ENCODE measurements at places on chromosomes 6 and 20.

GRCh38 chr20:57174737-57175136 is 91.7 kb downstream of the BMP7 start:
- DNase-seq: no peak

- DNase-seq: no peak
These were observed 162.0 kb upstream of the STMND1 start for GRCh38 chr6:16939839-16940238.

DNA sequence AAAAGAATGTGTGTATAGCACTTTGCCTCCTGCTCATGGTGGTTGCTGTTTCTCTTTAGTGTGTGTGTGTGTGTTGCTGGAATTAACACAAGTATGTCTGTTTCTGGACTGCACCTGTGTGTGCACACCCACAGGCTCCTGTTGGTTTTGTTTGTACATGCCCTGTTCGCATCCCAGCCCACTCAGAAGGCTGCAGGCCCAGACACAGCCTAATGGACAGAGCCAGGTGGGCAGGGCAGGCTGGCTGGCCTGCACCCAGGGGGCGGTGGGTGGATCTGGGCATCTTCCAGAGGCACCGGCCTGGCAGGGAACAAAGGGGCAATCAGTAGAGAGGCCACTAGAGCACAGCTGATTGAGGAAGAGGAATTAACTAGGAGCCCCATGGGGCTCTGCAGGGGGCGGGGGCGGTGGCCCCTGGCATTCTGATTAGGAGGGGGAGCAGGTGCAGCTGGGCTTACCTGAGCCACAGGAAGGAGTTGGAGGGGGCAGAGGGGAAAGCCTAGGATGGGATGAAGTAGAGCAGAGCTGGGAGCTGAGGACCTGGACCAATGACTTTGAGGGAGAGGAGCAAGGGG is 21.9 kb downstream of the CD40 start:
- DNase-seq: no peak

- peak; percentile 51 for DNase-seq
These were observed 999 bp upstream of the PIM1 start for GRCh38 chr6:37168811-37169495.

DNA sequence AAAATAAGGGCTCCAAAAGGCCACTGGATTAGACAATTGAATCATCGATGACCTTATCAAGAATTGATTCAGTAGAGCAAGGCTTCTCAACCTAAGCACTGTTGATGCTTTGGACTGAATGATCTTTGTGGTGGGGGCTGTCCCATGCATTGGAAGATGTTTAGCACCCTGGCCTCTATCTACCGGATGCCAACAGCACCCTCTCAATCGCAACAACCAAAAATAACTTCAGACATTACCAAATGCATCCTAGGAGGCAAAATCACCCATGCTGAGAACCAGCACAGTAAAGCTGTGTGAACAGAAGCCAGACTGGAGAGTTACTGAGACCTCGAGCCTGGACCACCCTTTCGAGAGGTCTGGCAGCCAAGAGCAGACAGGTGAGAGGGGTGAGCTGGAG is 67.5 kb downstream of the TBC1D7 start:
- no peak for DNase-seq

All from stimulated activated CD4-positive, alpha-beta T cell treated with anti-CD3 and anti-CD28 coated beads, Interleukin-2, amount 100 ng/mL, for 24 hours (primary cell).